Astrocyte of the spinal cord (primary cell): ENCODE measurements at places on chromosomes 12 and 14.

DNA sequence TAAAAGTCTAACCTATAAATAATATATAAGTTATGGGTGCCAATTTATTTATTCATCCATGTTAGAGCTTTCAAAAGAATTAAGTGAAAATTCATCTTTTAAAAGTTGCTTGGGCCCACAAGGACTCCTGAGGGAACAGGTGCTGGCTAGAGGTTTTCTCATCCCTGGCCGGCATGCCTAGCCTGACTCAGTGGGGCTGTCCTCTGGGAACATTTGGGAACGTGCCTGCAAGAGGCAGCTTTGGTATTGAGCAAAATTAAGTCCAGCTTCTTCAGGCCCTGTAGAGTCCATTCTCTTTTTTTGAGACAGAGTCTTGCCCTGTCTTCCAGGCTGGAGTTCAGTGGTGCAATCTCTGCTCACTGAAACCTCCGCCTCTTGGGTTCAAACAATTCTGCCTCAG is 44.7 kb downstream of the SPTB start:
- no peak for DNase-seq

DNA sequence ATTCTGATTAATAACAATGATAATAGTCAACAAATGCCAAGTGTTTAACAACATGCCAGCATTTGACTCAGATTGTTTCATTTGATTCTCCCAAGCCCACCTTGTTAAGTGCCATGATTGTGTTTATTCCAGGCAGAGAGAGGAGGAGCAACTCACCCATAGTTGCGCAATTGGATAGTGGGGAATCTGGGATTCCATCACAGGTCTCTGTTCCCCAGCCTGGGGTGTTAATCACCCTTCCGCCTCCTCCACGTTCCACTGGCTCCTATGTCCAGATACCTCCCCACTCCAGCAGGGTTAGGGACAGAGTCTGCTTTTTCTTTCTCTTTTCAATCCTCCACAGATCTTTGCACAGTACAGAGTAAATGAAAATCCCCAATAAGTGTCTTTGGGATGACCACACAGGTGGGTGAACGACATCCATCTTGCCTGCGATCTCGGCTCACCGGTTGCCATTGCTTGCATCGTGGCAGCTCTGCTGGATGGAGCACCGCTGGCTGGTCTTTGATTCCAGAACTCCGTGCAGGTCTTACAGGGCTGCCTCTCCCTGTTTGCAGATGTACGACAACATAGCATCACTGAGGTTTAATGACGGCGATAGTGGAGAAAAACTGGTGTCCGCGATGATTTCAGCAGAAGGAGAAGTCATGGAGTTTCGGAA is 78.8 kb downstream of the DNAH10 start:
- no peak for DNase-seq

- DNase-seq, result no peak
Measured at GRCh38 chr12:65022960-65023359, 98.1 kb downstream of the WIF1 start.

DNA sequence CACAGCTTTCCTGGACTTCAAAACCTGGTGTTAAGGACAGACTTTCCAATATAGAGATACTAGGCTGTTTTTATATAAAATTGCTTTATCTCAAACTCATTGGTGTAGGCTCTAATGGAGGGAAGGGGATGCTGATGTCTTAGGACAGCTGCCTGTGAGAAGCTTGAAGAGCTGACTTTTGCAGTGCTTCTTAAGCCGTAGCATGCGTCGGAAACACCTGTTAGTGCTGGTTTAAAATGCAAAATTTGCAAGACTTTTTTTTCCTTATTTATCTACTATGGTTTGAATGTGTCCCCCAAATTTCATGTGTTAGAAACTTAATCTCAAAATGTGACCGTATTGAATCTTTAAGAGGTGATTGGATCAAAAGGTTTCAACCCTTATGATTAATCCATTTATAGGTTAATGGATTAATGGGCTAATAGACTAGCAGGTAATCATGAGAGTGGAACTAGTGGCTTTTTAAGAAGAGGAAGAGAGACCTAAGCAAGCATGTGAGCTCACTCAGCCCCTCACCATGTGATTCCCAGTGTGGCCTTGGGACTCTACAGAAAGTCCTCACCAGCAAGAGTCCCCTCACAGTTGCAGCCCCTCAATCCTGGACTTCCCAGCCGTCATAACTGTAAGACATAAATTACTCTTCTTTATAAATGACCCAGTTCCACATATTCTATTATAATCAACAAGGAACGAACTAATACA is 60.9 kb upstream of the FUT8 start:
- no peak for DNase-seq

DNA sequence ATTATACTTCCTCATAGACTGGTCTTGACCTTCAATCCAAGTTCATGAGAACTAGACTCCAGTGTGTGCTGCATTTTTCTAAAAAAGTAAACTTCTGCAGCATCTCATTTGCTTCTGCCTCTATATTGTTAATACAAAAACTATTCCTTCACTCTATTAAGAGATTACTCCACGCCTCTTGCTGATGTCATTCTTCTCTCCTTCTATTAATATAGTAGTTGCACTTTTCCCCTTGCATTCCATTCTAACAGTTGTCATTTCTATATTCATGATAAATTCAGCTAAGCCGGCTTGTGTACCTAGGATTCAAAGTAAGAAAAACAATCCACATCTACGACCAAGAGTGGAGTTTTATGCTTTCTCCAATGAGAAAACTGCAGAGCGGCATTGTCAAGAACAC is 480.4 kb upstream of the NOVA1 start:
- DNase-seq, result no peak

DNA sequence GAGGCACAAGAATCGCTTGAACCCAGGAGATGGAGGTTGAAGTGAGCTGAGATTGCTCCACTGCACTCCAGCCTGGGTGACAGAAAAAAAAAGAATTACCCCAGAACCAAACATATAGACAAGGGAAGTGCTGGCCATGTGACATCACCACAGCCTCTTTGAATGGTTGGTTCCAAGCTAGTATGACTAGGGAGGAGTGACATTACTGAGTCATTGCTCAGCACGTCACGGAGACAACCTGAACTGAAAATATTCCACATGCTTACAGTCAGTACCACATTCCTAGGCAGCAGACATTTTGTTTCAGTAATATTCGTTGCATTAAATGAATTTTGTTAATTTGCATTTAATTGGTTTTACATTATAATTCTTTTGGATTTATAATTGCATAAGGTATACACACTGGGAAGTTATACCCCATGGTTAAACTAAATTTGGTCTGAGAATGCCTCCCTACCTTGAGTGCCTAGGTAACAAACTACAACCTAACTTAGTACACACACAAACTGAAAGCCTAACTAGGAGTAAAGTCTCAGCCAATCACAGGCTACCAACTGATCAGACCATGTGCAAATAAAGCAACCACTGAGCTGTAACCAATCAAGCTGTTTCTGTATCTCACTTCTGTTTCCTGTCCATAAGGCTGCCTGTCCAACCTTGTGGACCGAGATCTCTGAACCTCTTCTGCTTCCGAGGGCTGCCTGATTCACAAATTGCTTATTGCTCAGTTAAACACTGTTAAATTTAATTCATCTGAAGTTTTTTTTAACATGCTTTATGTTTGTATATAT is 164.4 kb downstream of the CAND1 start:
- DNase-seq, result peak; percentile 35

GRCh38 chr12:68630598-68630997 is 19.9 kb downstream of the RAP1B start:
- DNase-seq, result no peak

DNA sequence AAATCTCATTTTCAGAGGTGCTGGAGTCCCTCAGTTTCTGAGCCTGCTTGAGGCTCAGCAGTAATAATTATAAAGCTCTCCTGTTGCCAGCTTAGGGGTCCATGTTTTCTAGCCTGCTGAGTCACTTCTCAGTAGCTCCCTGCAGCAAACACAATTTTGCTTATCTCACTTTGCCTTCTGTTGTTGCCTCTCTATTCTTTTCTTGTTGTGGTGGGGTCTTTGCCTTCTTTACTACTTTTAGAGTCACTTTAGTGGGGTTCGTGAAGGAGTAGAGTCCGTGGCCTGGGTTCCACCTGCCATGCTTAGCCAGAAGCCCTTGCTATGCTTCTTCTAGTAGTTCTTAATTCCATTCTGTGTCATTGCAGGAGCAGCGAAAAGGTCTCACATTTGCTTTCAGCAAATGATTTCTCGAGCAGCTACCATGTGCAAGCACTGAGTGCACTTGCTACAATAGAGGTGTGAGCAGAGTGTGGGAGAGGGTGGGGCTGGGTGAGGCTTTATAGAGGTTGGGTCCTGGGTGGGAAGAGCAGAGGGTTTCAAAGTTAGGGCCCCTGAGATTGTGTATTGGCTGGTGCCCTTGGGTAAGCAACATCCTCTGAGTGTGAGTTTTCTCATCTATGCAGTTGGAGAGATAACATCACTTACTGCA is 114.3 kb downstream of the ADCK1 start:
- no peak for DNase-seq

DNA sequence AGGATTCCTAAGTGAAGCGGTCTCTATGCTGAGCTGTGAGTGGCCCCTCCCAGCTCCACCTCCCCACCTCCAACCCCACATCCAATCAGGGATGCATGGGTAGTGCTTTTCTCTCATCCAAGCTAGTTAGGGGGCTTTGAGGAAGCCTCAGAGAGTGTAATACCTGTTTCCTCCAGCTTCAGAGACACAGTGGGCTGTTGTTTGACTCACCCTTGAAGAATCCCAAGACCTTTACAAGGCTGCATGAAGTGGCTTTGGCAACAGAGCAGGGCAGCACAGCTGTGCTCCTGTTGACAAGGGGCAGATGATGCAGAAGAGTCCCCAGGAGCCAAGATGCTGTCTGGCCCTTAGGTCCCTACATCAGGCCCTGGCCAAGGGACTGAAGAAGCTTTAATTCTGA is 27.1 kb upstream of the CLMN start:
- DNase-seq, result peak; percentile 10

- DNase-seq, result no peak
Measured at GRCh38 chr12:65761301-65761700, 63.0 kb upstream of the HMGA2 start.
